AG20443 (cell line): ENCODE measurements at places on chromosomes 11 and 22.

DNA sequence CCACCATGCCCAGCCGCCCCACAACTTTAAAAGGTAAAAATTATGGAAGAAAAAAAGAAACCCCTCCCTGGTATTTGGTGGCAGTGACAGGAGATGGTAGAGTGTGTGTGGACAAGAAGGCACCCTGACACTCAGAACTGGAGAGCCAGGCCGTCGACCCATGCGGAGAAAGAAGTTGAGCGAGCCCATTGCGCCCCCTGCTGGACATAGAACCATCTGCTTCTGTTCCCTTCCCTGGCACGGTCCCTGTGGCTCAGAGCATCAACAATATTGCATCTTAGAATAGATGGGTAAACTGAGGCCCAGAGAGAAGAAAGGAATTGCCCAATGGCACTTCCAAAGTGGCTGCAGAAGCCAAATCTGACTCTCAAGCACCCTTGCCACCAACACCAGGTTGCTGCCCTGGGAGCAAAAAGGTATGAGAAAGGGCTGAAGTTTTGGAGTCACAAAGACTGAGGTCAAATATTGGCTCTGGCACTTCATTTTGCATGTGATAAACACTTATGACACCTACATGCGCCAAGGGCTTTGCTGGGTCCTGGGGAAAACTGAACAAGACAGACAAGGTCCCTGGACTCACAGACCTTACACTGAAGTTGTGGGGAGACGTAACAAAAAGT is 8.6 kb downstream of the MRPL11 start:
- peak; percentile 85 for DNase-seq

DNA sequence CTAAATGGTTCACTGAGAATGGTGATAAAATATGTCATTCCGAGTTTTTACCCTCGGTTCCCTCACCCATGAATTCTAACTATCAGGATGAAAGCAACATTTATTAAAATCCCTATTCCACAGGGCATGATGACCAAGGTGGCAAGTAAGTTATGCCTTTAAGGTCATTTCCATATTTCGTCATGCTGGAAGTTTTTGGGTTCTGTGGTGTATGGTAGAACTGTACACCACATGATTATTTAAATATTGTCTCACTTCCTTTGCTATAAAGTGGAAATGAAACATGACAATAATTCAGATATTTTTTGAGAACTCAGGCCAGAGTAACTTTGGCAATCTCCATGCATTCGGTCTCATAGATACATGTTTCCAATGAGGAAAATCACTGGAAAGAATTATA is 68.5 kb upstream of the CARD18 start:
- DNase-seq, result no peak

- DNase-seq, result no peak
Measured at GRCh38 chr22:19038728-19039447, 83.3 kb downstream of the DGCR2 start.

GRCh38 chr11:28697920-28698827 is 590.0 kb downstream of the METTL15 start:
- DNase-seq, result peak; percentile 65

DNA sequence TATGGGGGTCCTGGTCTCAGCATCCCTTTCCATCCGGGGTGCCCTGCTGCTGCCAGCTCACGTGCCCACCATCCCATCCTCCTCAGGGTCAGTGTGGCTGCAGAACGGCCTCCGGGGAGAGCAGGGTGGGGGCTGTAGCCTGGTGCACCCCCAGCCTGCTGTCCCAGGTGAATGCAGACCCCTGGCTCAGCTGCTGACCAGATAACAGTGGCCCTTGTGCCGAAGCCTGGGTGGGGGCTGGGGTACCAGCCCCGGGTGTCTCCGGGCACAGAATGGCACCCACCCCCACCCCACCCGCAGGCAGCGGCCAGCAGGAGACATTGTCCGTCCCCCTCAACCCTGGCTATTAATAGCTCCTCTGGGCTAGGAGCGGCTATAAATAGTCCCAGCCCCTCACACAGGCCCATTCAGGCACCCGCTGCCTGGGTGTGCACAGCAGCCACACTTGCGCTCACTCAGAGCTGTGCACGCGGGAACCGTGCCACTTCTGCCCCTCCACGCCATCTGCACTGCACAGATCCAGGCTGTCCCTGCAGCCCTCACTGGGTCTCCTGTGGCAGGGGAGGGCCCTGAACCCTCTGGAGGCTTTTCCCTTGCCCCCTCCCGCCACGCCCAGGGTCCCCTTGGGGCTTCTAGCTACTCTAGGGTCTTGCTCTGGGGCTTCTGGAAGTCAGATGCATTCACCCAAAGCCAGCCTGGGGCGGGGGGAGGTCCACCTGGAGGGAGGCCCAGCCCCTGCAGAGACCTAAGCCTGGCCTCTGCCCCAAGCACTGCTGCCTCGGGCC is 18.7 kb downstream of the CRELD2 start:
- no peak for DNase-seq

- DNase-seq, result no peak
Measured at GRCh38 chr11:47538741-47539565, 14.0 kb downstream of the CELF1 start.

DNA sequence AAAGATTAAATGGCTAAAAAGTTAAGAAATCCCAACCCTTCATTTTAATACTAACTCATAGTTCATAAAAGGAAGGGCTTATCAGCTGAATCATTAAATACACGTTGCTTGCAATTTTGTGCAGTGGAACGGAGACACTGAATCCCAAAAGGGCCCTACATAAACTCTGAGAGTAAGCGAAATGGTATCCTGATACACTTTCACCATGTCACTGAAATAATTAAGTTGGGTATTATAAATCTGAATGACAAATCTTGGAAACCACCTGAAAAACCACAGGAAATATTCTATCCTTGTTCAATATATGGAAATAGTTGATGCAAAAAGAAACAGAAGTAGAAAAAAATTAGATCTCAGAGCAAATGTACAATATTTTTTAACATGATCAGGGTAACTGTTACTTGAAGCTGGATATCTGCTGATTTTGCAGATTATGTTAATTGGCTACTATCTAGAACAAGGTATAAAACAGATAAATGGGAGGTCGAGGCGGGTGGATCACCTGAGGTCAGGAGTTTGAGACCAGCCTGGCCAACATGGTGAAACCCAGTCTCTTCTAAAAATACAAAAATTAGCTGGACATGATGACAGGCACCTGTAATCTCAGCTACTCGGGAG is 55.1 kb downstream of the MAML2 start:
- DNase-seq, result no peak

DNA sequence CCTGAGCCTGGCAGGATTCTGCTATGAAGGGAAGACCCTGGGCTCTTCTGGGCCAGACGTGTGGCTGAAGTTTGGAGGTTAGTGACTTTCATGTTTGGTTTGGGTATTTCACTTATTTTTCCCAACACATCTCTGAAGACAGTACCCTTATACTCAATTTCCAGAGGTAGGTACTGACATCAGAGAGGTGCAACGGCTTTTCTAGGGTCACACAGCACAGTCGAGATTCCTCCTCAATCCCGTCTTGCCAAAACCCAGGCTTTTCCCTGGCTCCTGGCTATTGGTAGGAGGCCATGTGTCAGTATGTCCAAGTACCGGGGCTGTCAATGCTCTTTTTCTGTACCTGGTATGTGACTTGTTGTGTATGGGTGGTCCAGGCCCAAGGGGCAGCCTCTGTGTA is 6.1 kb upstream of the PMM1 start:
- DNase-seq, result no peak

GRCh38 chr11:253886-254270 is 17.1 kb downstream of the PSMD13 start:
- DNase-seq, result no peak

GRCh38 chr22:44664149-44664548 is 37.9 kb upstream of the PRR5 start:
- DNase-seq, result peak; percentile 27

DNA sequence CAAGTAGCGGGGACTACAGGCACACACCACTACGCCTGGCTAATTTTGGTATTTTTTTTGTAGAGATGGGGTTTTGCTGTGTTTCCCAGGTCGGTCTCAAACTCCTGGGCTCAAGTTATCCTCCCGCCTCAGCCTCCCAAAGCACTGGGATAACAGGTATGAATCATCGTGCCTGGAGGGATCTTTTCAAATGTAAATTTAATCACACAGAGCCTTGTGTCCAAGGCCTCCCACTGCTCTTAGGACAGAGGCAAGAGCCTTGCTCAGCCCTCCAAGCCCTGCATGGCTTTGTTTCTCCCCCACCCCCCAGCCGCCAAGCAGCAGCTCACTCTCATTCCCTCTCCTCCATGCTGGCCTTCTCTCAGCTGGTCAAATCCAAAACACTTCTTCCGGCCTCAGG is 75.3 kb upstream of the CREB3L1 start:
- no peak for DNase-seq

GRCh38 chr11:22163394-22163797 is 29.5 kb upstream of the ANO5 start:
- DNase-seq, result no peak

DNA sequence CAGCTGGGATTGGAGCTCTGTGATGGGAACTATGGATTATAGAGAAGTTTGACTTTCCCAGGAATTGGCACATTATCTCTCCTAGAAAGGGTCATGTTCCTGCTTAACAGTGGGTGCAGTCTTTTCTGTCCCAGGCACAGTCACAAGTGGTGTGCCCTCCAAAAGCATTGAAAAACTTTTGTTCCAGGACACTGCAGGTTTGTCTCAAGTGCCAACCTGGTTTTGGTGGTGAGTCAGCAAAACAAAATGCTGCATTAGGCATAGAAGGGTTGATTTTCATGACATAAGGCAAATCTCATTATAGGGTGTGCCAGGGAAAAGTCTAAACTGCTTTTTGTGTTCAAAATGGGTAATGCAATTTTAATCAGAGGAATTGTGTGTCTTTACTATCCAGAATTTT is 4.9 kb downstream of the HTATIP2 start:
- DNase-seq, result no peak

DNA sequence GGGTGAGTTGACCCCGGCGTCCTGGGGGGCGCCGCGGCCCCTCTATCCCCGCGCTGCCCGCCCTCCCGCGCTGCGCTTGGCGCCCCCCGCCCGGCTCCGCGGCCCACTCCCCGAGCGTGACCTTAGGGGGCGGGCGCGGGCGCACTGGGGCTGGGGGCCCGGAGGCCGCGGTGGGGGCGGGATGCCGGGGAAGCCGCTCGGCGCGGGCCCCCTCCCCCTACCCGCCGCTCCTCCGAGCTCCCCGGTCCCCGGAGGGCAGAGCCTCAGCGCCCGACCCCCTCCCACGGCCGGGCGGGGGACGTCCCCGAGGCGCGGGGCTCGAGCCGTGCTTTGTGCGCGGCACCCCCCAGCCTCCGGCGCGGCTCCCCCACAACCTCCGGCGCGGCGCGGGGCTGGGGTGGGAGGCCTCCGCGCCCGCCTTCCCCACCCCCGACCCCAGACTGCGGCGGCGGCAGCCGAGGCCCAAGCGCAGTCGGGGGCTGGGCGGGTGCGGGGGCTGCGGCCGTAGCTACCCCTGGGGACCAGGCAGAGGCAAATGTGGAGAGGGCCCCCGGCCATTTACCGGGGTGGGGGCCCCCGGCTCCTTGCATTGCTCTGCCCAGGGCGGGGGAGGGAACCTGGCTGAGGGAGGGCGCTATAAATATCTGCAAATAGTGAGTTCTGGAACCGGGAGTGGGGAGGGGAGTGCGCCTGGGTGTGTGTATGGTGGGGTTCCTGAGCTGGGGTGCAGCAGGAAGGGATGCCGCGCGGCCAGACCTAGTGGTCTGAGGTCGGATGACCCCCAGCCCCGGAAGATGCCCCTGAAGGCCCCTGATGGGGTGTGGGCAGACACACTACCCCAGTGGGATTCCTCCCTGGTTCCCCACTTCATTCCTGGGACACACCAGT is 988 bp downstream of the MGAT3 start:
- DNase-seq, result no peak

- no peak for DNase-seq
Measured at GRCh38 chr11:48242501-48242900, 2.4 kb upstream of the OR4X2 start.

DNA sequence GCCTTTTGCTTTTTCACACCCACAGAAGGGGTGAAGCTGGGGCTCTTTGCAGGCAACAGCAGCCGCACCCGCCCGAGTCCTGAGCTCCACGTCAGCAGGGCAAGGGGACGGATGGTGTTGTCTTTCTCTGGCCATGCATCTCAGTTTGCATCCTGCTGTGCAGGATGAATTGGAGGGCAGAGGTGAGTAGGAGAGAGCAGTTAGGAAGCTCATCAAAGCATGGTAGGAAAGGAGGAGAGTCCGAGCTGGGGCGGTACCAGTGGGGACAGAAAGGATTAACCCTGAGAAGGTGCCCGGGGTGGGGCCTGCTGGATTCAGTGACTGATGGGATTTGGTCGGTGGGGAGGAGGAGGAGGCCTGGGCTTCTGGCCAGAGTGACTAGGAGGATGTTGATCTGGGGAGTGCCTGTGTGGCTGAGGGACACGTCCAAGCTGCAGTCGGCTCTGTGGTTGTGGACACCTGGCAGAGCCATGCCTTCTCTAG is 14.6 kb downstream of the FAM83F start:
- no peak for DNase-seq

DNA sequence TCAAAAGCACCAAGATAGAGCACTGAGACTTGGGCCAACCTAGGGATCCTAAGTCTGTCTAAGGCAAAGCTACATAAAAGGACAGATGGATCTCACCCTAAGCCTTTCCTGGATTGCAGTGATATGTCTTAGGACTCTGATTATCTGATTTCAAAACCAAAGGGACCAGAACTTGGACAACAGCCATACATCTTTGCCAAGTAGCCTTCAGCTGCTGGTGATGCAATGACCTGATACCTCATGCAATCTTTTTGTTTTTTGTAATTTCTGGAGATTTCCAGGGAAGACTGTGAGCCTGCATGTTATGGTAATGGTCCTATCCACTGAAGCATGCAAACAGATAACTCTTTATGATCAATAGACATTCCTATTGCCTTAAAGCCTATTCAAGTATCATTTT is 230.4 kb upstream of the MTNR1B start:
- no peak for DNase-seq

DNA sequence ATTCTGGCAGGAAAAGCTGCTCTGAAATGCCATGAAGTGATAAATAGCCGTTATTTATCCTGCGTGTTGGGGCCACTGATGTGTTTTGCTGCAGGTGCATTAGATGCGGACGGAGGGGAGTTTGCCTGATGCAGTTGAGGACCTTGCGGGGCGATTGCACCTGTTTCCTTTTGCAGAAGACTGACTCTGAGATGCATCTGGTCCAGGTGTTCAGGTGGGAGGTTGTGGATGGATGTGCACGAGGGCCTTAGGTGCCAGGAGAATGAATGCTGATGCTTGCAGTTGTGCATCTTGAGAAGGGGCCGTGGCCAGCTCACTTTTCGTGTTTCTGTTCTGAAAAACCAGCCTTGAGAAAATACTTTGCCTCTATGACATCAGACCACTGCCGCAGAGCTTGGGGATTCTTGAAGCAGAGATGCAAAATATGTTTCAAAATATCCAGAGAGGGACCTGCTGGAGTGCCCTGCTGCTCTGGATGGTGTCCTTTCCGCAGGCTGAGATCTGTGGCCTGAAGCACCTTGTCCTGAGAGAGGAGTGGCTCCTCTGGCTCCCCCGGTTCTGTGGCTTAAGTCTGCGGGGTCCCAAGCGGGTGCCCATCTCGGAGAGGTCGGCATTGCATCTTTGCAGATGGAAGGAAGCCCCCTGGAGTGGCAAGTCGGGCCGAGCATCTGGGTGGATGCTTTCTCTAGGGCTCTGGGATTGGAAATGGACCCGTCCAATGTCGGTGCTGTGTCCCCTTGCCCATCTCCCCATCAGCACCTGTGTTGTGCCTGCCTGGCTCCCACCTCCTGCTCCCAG is 1031.1 kb downstream of the TBC1D22A start:
- DNase-seq, result no peak
